Activated CD4-positive, alpha-beta T cell treated with anti-CD3 and anti-CD28 coated beads for 48 hours (primary cell): ENCODE measurements at places on chromosomes 2 and 18.

- no peak for DNase-seq
These were observed 123.8 kb downstream of the MYO1B start for GRCh38 chr2:191369034-191369433.

- DNase-seq, result no peak
These were observed 201.7 kb downstream of the TNS1 start for GRCh38 chr2:217801115-217801531.

GRCh38 chr2:74527741-74528140 is 1.7 kb upstream of the DQX1 start:
- DNase-seq, result no peak

DNA sequence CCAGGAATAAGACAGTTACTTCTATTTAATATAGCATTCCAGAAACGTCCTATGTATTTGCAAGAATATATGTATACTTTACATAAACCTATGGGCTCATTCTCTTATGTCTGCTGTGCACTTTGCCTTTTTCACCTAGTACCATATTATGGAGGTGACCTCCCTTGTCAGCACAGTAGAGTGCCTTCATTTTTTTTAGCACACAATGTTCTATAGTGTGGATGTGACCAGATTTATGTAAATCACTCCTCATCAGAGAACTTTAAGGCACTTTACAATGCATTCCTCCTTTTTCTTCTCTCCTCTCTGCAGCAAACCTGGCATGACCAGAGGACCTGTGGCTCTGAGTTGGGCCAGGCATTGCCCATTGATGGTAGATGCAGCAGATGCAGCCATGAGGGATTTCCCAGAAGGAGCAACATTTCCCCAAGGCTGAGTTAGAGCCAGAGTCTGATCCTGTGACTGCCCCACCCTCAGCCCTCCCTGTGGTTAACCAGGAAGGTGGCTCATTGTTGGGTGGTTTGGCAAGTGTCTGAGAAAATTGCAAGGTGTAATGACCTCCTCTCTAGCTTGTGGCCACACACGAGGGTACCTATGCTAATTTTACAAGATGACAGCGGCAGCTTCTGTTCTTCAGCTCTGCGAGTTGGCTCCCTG is 76.5 kb upstream of the DLX2 start:
- peak; percentile 21 for DNase-seq

- no peak for DNase-seq
These were observed 136.9 kb downstream of the MAIP1 start for GRCh38 chr2:200092235-200092634.

- DNase-seq, result no peak
These were observed 178.5 kb downstream of the PDE1A start for GRCh38 chr2:182248362-182248761.

GRCh38 chr18:2337552-2338141 is 233.7 kb downstream of the METTL4 start:
- peak; percentile 67 for DNase-seq

- DNase-seq, result no peak
These were observed 127.8 kb upstream of the PPP1CB start for GRCh38 chr2:28623582-28624405.

- no peak for DNase-seq
These were observed 91.2 kb downstream of the KCTD1 start for GRCh38 chr18:26457195-26457594.

DNA sequence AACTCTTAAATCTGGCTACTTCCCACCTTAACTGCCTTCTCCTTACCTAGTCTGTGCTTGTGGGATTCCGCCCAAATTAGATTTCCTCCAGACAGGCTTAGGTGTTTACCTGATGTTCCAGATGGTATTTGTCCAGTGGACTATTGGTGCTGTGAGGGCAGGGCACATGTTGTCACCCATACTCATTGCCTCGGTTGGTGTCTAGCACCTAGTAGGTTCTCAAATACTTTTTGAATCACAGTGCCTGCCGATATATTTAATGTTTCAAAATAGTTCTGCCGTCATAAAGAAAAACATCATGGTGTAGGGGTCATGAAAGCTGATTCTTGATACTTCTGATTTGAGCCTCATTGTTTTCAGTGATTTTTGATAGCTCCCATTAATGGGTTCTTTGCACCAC is 1.1 kb downstream of the SEPTIN2 start:
- no peak for DNase-seq

DNA sequence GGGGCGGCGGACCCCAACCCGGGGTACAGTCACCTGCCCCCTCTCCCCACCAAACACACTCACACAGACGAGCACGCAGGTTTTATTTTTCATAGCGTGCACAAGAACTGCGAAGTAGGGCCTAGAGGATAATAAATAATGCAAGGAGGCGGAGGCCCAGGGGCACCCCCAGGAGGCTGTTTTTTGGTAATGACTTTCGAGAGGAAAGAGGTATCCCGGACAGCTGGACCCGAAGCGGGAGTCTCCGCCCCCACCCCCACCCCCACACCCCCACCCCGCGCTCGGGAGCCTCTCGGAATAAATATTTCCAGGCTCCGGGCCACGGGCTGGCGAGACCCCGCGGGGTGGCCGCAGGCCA is 3.4 kb downstream of the CYP26B1 start:
- DNase-seq, result no peak
